Non-pigmented ciliary epithelial cell (primary cell): ENCODE measurements at places on chromosomes 1 and 21.

- DNase-seq, result no peak
These were observed 4.2 kb downstream of the RASSF5 start for GRCh38 chr1:206511362-206512057.

GRCh38 chr1:109754738-109755137, 9.0 kb downstream of the EPS8L3 start:
- no peak for DNase-seq

DNA sequence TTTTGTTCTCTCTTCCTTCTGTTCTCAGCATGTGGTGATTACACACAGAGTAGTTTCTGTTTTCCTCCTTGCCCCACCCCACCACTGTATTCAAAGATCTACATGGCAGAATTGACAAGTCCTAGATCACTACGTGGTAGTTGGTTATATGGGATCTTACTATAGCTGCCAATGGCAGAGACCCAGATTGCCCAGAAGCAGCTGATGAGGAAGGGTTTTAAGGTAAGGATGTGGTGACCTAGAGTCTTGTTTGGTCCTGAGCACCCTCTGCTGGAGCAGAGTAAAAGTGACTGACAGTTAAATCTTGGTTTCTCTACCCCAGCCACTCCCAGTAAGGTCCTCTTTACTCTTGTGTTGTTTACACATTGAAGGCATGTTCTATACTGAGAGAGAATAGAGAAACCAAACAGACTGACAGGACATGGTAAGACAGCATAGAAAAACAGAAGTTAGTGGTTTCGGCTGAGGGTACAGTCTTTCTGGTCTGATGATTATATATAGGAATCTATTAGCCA, 22.8 kb upstream of the STRIP1 start:
- DNase-seq, result no peak

DNA sequence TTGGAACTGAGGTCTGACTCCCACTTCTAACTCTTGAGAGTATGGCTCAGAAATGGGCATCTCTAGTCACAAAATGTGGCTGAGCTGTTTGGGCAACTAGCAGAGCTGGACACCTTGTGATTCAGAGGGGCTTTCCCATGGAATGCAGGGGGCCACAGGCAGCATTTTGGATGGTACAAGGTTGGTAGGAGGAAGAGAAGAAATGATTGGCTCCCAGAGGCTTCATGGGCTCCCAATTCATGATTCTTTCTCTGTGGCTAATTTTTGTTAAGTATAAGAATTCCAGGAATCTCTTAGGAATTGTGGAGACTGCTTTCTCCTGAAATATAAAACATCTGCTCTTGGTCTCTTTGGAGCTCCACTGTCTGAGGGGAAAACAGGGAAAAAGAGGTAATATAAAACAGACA, 49.7 kb downstream of the PBX1 start:
- DNase-seq, result no peak

- DNase-seq, result peak; percentile 15
These were observed 22.5 kb downstream of the NTMT2 start for GRCh38 chr1:170168265-170168664.

DNA sequence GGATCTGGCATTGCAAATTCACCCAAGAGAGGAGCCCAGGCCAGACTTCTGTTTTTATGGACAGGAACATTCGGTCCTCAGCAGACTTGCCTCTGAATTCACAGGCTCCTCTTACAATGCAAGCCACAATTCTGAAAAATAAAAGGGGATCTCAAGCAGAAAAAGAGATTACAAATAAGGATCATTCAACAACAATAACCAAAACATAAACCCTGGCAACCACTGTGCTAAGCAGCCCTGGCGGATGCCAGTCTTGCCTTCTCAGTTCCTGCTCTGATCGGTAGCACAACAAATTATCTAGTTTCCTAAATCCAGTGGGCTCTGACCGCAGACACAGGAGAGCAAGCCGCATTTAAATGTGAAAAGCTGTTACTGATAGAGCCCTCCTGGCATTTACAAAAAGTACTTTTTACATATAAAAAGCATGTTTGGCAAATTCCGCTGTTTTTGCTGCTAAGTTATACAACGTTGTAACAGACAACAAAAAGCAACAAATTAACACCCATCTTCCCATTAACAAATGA, 123.4 kb upstream of the FOXD3 start:
- DNase-seq, result no peak

- DNase-seq, result no peak
These were observed 131.7 kb downstream of the SYT2 start for GRCh38 chr1:202578565-202578964.

GRCh38 chr1:59383963-59384362, 87.1 kb downstream of the FGGY start:
- DNase-seq, result no peak
